ENCODE measurements at places on chromosomes 7 and 10. TPM values are rescaled to one million over a fixed set of nuclear protein-coding genes. Genes with fewer than 3 reads are reported as not detected.

SPAM1 gene
- total RNA-seq, result not detected

FZD8 gene
- total RNA-seq, result 13.0 TPM

CD36 gene
- total RNA-seq, result 22.0 TPM

HTR7 gene
- total RNA-seq, result 14.3 TPM

CFAP43 gene
- total RNA-seq, result 15.9 TPM

LRMDA gene
- total RNA-seq, result 4.5 TPM

FBXL13 gene
- 6.5 TPM for total RNA-seq

- DNase-seq, result no peak
Measured at GRCh38 chr10:110547139-110547761, 20.2 kb upstream of the SMC3 start.

GRCh38 chr10:131792809-131793208, 108.0 kb upstream of the PPP2R2D start:
- no peak for DNase-seq

- no peak for DNase-seq
Measured at GRCh38 chr10:86078639-86079035, 288.0 kb downstream of the GRID1 start.

GRCh38 chr7:157149317-157149716, 10.6 kb downstream of the UBE3C start:
- DNase-seq, result no peak
